Activated T-helper 9 cell treated with anti-CD3 and anti-CD28 coated beads, Interleukin-2, amount 50 U/mL, for 16 hours (primary cell): ENCODE measurements at places on chromosomes 1 and 21.
A peak's percentile ranks its signal among the peaks of the same experiment; 100 is the strongest.

DNA sequence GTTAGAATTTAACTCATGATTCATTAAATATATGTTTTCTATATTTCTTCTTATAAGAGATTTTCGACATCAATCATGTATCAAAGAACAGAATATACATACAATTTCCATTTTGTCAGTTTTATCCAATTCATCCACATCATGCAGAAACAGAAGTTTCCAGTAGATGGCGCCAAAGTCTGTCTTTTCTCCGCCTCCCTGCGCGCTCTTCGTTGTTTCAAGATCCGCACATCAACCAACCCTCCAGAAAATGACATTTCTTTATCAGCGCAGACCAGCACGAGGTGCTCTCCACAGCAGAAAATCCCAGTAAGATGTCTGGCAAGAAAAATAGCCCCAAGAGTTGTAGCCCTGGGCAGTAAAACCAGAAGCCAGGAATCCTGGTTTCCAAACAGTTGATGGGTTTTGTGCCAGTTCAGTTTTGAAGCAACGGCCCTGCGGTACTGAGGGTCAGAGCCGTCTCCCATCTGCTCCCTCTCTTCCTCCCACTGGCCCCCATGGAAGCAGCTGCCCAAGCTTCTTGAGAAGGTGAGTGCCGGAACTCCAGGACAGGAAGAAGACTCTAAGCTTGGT lies 38.6 kb upstream of the GPR137B start:
- DNase-seq = peak; percentile 16

DNA sequence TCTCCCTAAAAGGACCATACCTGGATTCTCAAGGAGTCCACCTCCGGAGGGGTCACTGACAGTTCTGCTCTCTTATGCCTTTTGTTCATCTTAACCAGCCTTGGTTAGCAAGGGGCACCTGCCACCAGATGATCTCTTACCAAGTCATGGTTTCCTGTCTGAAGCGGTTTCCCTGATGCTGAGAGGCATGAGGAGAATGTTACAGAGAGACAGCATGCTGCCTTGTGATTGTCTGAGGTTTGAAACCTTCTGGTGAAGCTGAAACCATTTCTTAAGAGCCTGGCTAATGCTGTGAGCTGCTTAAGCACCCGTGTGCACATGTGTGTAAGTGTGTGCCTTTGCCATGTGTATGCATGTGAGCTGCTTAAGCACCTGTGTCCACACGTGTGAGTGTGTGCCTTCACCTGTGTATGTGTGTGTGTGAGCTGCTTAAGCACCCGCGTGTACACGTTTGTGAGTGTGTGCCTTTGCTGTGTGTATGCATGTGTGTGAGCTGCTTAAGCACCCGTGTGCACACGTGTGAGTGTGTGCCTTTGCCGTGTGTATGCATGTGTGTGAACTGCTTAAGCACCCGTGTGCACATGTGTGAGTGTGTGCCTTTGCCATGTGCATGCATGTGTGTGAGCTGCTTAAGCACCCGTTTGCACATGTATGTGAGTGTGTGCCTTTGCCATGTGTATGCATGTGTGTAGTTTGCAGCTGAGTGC lies 136.4 kb upstream of the COL6A1 start:
- DNase-seq = no peak

DNA sequence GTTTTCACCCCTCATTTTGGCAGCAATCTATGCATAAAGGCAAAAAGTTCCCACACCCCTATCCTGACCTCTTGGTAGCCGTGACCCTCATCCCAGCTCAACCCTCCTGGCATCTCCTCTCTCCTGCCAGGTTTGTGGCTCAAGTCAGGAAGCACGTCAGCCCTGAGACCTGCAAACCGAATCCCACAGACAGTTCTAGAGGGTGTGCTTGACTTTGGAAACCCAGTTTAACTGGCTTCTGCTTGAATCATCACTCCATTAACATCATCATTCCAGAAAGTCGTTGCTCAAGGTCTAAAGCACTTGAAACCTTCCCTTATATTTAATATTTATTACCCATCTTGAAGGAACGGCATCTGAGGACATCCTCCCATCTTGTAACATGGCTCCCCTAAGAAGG lies 133.4 kb upstream of the ERG start:
- no peak for DNase-seq

- DNase-seq = no peak
Measured at GRCh38 chr1:167761400-167761799, 39.6 kb downstream of the MPZL1 start.

GRCh38 chr1:167518331-167518700 lies at the start of gene CD247:
TSS of gene CD247 (minus strand) at chr1:167518529. CDS start at chr1:167518465, 64 bp downstream.
- DNase-seq = peak; percentile 62

DNA sequence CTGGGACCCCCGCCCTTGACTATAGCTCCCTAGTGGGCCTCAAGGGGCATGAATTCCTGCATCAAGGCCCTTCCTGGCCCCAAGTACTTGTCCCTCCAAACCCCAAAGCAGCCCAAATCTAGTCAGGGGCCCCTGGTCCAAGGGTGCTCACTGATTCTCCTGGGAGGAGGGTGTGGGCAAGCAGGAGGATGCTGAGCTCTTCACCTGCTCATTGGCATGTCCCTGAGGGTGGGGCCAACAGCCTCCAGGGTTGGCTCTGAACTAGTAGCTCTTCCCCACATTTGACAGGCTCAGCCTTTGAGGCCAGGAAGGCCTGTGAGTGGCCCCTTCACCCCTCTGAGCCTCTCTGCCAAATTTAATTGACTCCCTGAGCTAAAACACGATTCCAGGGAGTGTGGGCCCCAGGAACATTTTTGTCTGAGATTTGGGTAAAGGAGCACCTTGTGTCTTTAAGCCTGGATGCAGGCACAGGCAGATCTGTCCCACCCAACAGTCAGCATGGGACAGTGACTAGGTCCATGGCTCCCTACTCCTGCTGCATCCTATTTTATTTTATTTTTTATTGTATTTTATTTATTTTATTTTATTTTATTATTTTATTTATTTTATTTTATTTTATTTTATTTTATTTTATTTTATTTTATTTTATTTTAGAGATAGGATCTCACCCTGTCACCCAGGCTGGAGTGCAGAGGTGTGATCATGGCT lies 11.0 kb upstream of the WNT9A start:
- no peak for DNase-seq
